ENCODE measurements at places on chromosomes 6 and 20. TPM values are rescaled to one million over a fixed set of nuclear protein-coding genes. Genes with fewer than 3 reads are reported as not detected.

DNA sequence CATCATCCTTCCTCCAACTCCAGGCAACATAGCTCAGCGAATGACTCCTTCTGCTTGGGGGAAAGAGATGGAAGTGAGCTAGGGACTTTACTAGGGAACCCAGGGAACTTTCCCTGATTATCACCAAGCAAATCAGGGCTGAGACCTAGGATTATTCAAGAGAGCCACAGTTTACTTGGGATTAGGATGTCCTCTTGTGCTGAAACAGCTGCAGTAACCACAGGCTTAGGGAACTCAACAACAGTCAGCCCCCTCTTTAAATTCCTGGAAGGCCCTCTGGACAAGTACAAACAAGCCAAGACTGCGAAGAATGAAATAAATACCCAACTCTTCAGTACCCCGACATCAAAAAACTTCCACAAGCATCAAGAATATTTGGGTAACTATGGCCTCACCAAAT lies 700.9 kb downstream of the COL12A1 start:
- DNase-seq: no peak

GRCh38 chr20:25039697-25040437 lies 18.1 kb downstream of the ACSS1 start:
- DNase-seq: peak; percentile 81

GRCh38 chr6:147058786-147059385 lies 145.3 kb upstream of the STXBP5 start:
- no peak for DNase-seq

GRCh38 chr6:52557389-52558265 lies 19.2 kb downstream of the TRAM2 start:
- no peak for DNase-seq

MTHFD1L gene
- 16.6 TPM for polyA plus RNA-seq

RNF5 gene
- 59.9 TPM for polyA plus RNA-seq

Measured in left lung (tissue), 14 donors.